ENCODE measurements at places on chromosomes 3 and 15.

- DNase-seq, result no peak
These were observed 50.3 kb upstream of the SNRK start for GRCh38 chr3:43236008-43236407.

GRCh38 chr3:159798951-159799350 is 189.7 kb upstream of the IL12A start:
- no peak for DNase-seq

GRCh38 chr3:34185301-34185700 is 386.9 kb downstream of the PDCD6IP start:
- no peak for DNase-seq

DNA sequence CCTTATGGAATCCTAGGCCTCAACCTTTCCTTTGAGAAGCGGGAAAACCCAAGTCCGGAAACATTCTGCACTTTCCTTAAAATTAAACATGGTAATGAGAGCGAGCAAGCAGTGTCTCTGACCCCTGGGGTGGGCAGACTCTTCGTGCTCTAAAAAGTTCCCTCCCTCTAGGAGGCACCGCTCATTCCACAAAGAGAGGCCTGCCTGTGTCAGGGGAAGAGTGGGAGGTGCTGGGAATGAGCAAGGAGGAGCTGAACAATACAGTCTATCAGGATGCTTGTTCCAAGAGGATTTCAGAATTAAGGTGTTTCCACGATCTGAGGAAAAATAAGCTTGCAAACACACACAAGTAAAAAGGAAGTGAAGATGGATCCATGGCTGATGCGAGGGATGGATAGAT is 6.0 kb upstream of the RLBP1 start:
- no peak for DNase-seq

DNA sequence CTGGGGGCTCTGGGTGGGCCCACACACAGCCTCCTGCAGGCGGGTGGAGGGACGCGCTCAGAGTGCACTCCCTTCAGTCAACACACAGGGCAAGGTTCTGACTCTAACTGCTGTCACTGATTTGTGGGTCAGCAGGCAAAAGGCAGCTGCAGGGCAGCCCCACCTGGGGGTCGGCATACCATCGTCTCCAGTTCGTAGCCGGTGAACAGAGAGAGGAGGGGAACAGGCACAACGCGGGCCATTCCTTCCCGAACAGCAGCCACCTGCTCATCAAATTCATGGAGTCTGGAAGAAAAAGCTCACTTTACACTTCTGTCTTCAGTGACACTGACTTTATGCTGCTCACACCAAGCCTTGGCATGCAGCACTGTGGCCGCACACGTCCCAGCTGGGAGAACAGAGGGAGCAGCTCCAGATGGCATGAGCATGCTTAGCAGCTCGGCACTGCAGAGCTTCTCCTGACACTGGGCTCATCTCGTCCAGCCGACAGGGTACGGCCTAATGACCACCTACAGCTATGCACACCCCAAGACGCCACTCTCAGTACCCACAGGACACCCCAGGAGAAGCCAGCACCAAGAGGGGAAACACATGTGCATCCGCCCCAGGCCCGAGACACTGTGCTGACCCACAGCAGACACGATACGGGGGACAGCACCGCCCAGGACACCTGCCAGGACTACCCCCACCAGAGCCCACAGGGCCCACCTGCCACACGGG is 14.4 kb upstream of the OCA2 start:
- no peak for DNase-seq

- no peak for DNase-seq
These were observed 504.1 kb downstream of the TBL1XR1 start for GRCh38 chr3:176692966-176693785.

DNA sequence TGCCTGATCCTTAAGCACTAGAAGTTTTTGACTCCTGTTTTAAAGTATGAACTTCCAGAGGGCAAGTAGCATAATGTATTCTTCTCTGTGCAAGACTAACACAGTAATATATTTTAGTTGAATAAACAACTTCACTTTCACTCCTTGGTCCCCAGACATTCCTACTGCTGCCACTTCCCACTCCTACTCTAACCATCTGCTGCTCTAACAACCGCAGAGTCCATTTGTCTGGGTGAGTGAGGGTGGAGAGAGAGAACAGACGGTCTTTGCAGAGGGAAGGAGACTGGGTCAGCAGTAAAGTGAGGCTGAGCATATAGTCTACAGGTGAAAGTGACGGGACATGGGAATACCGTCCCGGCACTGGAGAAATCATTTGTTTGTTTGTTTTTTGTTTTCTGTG is 301.0 kb upstream of the SLCO3A1 start:
- DNase-seq, result no peak

- no peak for DNase-seq
These were observed 1187.1 kb upstream of the EPHA6 start for GRCh38 chr3:95627293-95627692.

GRCh38 chr3:127384717-127385539 is 97.1 kb upstream of the PRR20G start:
- DNase-seq, result no peak

DNA sequence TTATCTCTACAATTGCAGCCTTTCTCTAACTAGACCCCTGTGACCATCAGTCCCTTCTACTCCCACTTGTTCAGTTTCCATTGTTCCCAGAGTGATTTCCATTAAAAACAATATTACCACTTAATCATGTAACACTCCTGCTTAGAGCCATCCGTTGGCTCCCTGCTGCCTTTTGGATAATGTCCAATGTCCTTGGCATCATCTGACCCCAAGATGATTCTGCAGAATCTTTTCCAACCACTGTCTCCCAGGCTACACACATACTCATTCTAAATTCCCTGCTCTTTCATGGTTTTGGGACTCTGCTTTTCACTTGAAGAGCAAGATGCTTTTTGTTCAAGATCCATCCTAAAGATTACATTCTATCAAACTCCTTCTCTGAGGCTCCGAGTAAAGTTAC is 7.1 kb downstream of the KCNH8 start:
- DNase-seq, result no peak

- no peak for DNase-seq
These were observed 265.6 kb upstream of the UBE2E2 start for GRCh38 chr3:22937536-22937935.

GRCh38 chr3:129556358-129556695 is 13.4 kb downstream of the H1-8 start:
- DNase-seq, result no peak

- no peak for DNase-seq
These were observed 411.0 kb downstream of the MECOM start for GRCh38 chr3:169252535-169252934.

GRCh38 chr15:60788692-60789103 is 309.8 kb upstream of the ICE2 start:
- DNase-seq, result no peak

GRCh38 chr3:67700596-67700995 is 46.2 kb upstream of the SUCLG2 start:
- no peak for DNase-seq

DNA sequence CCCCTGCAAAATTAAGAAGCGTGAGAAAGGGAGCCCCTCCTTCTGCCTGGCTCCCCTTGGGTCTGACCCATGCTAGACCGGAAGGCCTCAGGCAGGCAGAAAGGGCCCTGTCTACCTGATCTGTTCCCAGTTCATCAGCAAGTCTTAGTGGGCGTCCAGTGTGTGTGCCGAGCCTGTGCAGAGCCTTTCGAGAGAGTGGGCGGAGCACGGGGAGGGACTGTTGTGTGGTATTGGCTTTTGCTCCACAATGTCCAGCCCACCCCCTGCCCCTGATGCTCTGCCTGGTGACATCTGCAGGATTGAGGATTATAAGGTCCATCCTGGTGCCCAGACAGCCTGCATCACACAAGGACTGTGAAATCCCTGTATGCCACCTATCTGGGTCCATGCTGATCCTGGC is 82.9 kb downstream of the CHDH start:
- no peak for DNase-seq

- no peak for DNase-seq
These were observed 4.5 kb downstream of the ARL8B start for GRCh38 chr3:5126586-5126985.

GRCh38 chr3:143727391-143727790 is 120.9 kb downstream of the SLC9A9 start:
- DNase-seq, result no peak

- no peak for DNase-seq
These were observed 307.9 kb downstream of the TLE3 start for GRCh38 chr15:69789648-69790393.

DNA sequence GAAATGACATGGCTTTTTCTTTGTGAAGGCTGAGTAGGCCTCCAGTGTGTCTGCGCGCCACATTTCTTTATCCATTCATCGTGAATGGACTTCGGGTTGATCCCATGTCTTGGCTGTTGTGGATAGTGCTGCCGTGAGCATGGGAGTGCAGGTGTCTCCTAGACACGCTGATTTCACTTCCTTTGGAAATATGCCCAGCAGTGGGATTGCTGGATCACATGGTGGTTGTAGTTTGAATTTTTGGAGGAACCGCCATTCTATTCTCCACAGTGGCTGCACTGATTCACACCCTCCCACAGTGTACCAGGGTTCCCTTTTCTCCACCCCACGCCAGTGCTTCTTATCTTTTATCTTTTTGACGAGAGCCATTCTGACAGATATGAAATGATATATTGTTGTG is 171.7 kb downstream of the NSMCE3 start:
- no peak for DNase-seq

DNA sequence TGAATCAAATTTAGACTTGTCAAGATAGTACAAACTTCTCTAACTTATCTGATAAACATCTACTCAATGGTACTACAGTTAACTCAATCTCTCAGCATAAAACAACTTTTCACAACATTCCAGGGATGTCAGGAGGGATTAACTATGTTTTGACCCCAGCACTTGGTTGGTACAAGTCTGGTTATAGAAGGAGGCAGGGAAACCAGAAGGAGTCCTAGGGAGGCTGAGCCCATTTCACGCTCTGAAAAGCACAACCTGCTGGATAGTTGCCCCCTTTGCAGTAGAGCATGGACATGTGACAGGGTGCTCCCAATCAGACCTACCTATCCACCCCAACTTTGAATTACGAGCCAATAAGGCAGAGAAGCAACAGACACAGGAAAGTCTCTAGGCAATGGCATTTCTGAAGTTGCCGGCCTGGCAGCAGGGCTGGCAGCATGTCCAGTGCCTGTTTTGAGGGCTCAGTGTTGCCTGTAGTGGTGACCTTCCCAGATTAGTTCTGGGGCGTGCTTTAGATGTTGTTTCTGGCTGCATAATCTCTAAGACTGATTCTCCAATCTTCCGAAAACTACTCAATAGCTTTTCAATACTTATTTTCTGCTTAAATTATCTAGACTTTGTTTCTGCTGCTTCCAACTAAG is 8.2 kb downstream of the ANKUB1 start:
- no peak for DNase-seq

GRCh38 chr3:139533781-139534454 is 5.6 kb downstream of the RBP1 start:
- no peak for DNase-seq

- no peak for DNase-seq
These were observed 727.7 kb upstream of the NECTIN3 start for GRCh38 chr3:110343945-110344344.

- no peak for DNase-seq
These were observed 775.9 kb downstream of the SQOR start for GRCh38 chr15:46410705-46411104.

DNA sequence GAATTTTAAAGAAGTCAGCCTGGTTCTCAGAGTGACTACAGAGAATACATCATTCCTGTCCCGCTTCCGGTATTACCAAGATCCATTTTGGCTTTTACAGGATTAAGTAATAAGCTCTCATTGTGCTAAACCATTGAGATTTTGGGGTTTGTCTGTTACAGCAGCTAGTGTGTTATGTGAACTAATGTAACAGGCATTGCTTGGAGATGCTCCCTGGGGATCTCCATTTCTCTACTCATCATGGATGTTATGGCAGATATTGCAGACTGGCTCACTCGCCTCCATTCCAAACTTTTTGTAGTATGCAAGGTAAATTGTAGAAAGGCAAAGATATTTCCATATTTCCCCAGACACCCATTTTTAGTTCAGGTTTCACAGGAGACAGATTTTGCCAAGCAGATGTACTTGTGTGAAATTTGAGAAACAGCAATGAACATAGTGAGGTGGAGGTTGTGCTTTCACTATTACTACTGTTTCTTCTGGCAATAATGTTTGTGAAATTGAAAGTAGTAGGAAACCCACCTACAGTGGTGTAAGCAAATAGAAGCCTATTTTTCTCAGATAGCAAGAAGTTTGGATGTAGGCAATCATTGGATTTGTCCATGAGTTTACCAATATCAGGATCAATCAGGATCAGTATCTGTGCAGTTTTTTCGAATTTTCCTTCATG is 177.1 kb upstream of the GALNT15 start:
- DNase-seq, result no peak

DNA sequence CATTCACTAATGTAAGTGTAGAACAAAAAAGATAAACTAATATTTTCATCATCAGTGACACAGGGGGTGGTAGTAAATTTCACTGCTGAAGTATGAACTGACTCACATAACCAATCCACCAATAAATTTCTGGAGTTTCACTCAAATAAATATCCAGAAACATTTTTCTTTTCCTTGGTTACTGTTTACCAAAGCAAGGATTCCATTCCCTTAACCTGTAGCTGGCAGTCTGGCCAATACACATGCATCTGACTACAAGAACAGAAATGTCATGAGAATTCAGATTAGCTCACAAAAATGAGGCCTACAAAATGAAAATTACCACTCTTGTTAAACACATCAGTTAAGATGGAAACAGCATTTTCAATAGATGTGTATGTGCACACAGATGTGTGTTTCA is 80.3 kb downstream of the STAG1 start:
- no peak for DNase-seq

DNA sequence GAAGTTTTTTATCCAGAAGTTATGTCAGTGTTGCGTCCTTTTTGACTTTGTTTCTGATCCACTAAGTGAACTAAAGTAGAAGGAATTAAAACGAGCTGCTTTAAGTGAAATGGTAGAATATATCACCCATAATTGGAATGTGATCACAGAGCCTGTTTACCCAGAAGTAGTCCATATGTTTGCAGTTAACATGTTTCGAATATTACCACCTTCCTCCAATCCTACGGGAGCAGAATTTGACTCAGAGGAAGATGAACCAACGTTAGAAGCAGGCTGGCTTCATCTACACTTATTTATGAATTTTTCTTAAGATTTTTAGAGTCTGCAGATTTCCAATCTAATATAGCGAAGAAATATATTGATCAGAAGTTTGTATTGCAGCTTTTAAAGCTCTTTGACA is 57.6 kb downstream of the DNAH1 start:
- no peak for DNase-seq

DNA sequence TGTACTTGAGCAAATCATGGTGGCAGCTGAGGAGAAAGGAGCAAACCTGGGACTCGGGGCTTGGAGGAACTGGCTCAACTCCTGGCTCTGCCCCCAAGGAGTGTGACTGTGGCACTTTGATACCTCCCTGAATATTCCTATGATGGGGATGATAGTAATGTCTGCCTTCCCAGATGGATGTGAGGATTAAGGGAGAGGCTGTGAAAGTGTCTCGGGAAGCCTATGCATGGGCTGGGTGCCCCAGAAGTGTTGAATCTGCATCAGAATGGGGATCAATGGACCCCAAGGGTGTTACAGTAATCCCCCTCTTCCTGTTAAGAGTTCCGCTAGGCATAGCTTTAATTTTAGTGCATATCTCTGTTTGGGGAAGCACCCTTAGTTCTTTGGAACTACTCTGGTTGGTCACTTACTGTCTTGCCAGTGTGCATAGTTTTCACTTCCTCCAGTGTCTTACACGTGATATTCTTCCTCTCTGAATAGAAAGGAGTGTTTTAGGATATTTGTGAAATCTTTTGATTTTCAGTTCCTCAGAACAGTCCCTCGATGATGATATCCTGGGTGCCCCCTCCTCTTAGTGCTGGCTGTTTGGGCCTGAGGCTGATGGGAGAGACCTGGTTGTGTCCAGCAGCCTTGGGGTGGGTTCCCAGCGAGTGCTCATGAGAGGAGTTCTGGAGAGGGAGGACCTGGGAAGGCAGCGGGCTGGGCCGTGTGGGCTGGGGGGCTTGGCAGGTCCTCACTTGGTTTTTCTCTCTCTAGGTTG is 97.5 kb downstream of the CHDH start:
- DNase-seq, result peak; percentile 27
